ENCODE measurements at places on chromosomes 13 and 19.

- no peak for DNase-seq
These were observed 32.2 kb upstream of the TPT1 start for GRCh38 chr13:45373162-45373547.

GRCh38 chr19:17775245-17775927, 19.6 kb upstream of the B3GNT3 start:
- peak; percentile 57 for DNase-seq

DNA sequence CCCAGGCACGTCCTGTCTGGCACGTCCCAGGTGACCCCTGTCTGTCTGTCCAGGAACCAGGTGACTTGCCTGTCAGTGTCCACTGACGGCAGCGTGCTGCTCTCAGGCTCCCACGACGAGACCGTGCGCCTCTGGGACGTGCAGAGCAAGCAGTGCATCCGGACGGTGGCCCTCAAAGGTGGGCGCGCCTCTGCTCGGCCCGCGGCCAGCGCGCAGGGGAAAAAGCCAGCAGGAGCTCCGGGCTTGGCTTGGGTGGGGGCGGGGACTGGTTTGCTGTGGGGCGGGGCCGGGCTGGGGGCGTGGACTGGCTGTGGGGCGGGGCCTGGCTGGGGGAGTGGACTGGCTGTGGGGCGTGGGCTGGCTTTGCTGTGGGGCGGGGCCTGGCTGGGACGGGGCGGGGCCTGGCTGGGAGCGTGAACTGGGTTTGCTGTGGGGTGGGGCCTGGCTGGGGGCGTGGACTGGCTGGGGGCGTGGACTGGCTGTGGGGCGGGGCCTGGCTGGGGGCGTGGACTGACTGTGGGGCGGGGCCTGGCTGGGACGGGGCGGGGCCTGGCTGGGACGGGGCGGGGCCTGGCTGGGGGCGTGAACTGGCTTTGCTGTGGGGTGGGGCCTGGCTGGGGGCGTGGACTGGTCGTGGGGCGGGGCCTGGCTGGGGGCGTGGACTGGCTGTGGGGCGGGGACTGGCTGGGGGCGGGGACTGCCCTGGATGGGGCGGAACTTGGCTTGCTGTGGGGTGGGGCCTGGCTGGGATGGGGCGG, 7.2 kb downstream of the WDR18 start:
- peak; percentile 71 for DNase-seq

- DNase-seq = no peak
These were observed 9.0 kb downstream of the SHANK1 start for GRCh38 chr19:50710612-50711011.

DNA sequence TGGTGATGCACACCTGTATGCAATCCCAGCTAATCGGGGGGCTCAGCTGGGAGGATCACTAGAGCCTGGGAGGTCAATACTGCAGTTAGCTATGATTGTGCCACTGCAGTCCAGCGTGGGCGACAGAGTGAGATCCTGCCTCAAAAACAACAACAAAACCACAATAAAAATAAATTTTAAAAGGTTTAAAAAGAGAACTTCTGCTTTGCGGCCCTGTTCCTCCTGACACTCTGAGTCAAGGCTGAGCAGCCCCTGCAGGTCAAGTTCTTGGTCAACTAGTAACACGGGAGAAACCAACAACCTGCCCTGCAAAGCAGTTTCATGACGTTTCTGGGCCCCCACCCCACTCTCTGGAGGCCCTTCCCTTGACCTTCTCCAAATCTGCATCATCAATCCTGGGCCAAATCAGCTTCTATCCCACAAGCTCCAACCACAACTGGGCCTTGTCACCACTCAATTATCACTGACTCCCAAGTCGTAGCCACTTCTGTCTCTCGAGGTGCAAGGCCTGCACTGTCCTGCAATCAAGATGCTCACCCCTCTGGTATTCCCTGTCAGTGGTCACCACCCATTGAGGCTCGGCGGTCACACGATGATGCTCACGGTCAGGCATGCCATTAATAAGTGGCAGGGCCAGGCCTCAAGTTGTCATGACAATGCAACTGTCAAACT, 7.5 kb downstream of the ELAVL1 start:
- no peak for DNase-seq

GRCh38 chr13:99085139-99085807, 107.4 kb upstream of the DOCK9 start:
- DNase-seq = no peak

DNA sequence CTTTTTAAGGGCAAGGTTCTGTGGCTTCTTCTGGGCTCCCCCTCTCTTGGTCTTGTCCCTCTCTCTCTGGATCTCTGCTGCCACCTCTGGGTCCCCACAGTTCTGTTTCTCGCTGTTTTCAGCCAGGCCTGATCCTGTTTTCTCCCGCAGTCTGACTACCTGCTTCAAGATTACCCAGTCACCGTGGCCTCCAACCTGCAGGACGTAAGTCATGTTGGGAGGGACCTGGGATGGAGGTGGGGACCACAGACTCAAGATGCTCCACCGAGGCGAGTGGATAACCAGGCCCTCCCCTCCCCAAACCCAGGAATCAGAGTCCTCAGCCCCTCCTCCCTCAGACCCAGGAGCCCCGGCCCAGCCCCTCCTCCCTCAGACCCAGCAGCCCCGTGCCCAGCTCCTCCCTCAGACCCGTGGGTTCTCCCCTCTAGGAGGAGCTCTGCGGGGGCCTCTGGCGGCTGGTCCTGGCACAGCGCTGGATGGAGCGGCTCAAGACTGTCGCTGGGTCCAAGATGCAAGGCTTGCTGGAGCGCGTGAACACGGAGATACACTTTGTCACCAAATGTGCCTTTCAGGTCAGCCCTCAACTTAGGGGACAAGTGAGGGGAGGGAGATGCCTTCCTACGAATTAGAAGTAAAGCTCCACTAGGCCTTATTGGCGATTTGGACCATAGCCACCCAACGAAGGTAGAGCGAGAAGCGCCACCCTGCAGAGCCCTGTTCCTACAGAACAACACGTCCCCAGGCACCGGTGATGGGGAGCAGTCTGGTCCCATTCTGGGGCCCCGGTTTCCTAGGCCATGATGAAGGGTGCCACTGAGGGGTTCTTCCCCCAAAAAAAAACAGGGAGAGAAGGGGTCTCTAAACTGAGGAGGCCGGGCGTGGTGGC, 2.2 kb downstream of the FLT3LG start:
- DNase-seq = peak; percentile 38
